ENCODE measurements at places on chromosomes 4 and X.
A peak's percentile ranks its signal among the peaks of the same experiment; 100 is the strongest.

GRCh38 chr4:95539106-95539505 is 9.7 kb downstream of the UNC5C start:
- no peak for DNase-seq

- DNase-seq: peak; percentile 57
Observed at GRCh38 chr4:156830351-156830750, 141.2 kb downstream of the PDGFC start.

DNA sequence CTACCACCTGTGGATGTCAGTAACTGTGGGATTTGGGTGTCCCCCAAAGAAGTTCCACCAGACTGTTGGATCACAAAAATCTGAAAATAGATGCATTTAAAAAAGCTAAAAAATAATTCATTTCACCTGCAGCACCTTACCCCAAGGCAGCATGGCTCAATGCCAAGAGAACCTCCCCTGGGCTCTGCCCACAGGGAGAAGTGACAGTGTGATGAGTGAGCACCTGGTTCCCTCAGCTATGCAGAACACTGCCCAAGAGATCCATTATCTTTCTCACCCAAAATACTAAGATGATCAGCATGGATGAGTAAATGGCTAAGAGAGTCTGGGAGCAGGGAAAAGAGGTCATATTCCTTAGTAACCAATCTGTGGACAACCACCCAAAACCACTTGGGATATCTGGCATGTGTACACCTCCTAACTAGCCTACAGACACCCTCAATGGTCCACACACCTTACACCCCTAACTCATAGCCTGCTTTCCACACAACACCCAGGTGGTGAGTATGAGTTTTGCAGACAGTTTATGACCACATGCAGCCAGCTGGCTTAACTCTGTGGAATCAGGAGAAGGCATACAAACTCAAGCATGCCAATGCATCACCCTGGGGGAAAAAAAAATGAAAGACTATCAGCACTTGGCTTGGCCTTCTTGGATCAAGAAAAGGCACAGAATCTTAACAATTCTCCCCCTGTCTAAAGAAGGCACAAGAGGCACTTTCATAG is 416.5 kb upstream of the SMIM31 start:
- no peak for DNase-seq

- DNase-seq: no peak
Observed at GRCh38 chr4:88018466-88018865, 11.0 kb downstream of the PKD2 start.

DNA sequence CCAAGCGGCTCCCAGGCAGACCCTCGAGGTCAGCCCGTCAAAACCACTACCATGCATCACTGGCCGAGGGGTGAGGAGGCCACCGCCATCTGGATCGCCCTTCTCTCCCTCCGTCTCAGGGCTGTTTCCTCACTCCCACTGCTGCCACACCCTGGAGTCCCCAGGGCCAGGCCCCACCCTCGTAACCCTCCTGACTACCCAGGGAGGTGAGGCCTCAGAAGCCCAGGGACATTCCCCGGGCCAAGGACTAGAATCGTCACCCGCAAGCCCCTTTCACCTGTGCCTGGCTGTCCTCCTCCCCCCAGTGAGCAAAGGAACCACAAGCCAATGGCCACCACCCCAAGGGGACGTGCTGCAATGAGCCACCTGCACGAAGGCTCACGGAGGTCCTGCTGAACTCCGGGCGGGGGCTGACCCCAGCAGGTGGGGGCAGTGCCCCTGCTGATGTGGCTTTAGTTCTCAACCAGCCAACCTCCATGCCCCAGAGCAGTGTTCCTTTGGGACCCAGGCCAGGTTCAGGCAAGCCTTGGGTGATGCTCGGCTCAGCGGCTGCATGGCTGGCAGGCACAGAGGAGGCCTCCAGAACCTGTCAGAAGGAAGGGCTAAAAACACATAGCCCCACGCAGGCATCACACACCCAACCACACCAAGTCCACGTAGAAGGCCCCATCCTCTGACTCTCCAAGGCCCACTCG is 23.8 kb downstream of the PPP2R2C start:
- DNase-seq: no peak

GRCh38 chrX:136196691-136197155 is 49.4 kb downstream of the FHL1 start:
- peak; percentile 71 for DNase-seq

GRCh38 chr4:52984462-52984881 is 122.4 kb downstream of the RASL11B start:
- no peak for DNase-seq

DNA sequence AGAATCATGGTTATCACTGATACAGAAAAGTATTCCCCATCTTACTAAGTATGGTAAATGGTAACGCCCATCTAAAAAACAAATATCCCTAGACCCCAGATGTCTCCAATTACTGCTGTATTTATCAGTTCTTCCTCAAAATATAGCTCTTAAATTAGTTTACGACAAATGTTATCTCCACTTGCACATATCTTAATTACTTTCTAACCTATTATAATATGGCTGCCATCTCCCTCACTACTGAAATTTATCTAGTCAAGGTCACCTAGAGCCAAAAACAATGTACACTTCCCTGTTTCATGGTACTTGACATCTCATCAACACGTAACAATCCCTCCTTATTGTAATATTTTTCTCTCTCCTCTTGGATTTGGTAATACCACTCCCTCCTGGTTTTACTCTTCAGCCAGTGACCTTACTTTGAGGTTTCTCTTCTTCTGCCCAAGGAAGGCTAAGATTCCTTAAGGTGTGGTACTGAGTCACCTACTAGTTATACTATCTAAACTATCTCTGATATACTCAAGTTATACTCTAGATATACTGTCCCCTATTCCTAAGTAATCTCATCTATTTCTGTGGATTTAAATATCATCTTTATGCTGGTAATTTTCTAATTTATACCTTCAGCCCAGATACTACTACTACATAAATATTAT is 8.6 kb downstream of the LCORL start:
- no peak for DNase-seq

GRCh38 chr4:112901962-112902411 is 147.5 kb upstream of the ANK2 start:
- DNase-seq: no peak

DNA sequence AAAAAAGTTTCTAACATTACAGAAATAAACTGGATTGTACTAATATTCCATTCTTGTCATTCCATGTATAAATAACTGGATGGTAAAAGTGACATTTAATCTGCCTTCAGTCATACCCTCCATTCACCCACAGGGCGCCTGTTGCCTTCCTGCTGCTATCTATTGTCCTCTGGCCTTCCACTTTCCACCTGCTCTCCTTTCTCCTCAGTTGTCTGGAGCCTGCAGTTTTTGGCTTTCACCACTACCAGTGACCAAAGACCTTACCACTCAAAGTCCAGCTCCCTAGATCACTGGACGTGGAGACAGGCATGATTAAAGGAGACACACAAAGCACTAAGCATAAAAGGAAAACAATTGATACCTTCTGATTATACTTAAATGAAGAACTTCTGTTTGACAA is 46.2 kb upstream of the NHS start:
- no peak for DNase-seq

Measured in AG09309 (cell line).